Activated T-helper 1 cell treated with Interleukin-2 at 50 U/mL for 16 hours (primary cell): ENCODE measurements at places on chromosomes 6 and 20.

DNA sequence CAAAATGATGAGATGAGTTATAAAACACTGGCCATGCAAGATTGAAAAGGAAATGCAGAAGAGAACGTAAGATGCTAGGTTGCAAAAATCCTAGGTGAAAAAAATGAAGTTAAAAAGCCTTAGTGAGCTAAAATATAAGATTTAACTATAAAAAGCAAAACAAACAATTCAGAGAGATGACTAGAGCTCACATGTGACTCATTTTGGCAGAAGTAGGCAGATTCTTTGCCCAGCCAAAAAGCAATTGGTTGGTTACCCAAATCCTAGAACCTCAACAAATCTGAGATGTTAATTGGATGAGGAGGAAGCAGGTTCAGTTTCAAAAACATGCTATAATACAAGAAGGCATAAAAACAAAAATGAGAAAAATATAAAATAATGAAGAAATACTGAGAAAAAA is 249.1 kb downstream of the OGFRL1 start:
- no peak for DNase-seq

DNA sequence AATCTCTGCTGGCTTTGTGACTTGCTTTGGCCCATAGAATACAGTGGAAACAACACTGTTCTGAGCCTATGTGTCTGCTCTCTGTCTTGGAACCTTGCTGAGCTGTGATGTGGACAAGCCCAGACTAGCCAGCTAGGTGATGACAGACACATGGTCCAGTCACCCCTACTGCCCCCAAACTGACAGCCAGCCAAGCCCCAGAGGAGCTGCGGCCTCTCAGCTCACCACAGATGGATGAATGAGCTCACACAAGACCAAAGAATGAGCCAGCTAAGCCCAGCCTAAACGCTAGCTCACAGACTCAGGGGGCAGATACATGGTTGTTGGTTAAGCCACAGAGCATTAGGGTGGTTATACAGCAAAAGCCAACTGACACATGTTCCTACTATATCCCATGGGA is 4.1 kb downstream of the AARS2 start:
- DNase-seq: no peak

- no peak for DNase-seq
Measured at GRCh38 chr6:165732696-165733488, 69.9 kb upstream of the PDE10A start.

DNA sequence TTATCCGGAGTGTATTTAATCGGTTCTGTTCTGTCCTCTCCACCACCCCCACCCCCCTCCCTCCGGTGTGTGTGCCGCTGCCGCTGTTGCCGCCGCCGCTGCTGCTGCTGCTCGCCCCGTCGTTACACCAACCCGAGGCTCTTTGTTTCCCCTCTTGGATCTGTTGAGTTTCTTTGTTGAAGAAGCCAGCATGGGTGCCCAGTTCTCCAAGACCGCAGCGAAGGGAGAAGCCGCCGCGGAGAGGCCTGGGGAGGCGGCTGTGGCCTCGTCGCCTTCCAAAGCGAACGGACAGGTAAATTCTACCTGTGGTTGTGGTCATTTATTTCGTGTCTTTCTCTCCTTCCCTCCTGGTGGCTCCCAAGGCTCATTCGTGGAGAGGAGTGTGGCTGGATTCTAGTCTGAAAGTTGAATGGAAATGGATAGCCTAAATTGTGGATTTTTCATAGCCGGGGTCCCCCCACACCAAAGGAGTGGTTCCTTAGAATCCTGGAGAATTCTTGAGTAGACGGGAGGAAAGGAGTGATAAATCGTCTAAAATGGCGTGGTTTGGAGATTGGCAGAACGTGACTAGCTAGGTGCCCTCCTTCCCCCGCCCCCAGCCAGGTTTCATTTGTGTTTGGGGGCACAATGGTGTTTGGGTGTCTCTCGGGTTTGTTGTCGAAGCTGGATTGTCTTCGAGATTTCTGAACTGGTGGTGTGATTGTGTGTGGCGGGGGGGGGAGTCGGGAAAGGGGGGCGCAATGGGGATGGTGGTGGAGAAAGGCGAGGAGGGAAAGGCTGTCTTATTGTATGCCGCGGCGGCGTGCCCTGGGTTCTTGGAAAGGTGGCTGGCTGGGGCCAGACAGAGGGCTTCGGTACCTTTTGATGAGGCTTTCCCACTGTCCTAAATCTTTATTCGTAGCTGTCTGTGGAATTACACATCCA is 673 bp downstream of the MARCKS start:
- no peak for DNase-seq

DNA sequence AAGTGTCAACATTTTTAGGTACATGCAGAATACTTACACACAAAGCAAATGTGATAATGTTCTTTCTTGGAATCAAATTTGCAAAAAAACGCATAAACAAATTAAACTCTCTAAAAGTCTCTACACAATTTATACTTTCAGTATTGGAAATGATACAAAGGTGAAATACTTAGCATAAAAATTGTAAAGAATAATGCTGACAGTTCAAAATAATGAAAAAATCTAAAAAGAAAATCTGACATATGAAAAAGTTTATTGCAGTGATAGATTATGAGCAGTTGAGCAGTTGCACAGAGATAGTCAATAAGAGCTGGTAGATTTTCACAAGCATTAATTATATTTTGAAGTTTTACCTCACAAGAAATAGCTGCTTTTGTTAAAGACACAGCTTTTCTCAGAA is 1176.4 kb upstream of the EYS start:
- DNase-seq: no peak

- no peak for DNase-seq
Measured at GRCh38 chr6:101195588-101195987, 197.9 kb upstream of the GRIK2 start.

GRCh38 chr6:41694815-41695526 is 40.4 kb downstream of the TFEB start:
- no peak for DNase-seq

DNA sequence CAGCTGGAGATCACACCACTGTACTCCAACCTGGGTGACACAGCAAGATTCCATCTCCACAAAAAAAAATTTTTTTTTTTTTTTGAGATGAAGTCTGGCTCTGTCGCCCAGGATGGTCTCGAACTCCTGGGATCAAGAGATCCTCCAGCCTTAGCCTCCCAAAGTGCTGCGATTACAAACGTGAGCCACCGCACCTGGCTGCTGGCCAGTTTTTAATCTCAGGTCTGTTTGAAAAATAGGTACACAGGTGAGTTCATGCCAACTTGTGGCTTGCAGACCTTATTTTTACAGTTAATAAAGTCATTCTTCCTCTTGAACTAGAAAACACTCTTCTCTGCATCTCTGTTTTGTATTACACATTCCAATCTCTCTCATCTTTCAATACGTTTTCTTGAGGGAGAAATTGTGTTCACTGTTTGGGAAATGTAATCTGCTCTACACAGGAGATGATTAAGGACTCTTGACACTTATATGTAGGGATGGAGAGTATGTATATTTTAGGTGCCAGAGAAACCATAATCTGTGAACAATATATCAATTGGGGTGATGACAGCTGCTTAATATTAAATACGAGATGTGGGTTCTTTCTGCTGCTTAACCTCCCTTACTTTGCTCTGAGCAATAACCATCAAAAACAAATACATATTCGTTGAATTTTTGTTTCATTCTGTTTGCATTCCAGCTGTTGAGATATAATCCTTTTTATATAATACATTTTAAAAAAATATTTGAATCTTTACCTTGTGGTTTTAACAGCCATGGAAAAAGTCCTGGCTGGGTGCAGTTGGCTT is 17.7 kb upstream of the RIPOR3 start:
- no peak for DNase-seq

DNA sequence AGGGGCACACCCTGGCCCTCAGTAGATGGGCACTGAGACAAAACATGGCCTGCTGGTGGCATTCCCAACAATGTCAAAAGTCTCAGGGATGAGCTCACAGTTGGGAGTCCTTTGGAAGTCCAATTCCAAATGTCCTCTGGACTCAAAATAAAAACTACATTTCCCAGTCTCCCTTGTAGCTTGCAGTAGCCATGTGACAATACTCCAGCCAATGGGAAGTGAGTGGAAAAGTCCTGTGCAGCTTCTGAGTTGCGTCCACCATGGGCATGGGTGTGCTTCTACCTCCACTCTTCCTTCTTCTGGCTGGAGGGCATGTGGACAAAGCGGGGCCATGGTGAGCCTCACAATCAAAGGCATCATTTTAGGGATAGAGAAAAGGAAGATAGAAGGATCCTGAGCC is 5.8 kb upstream of the ADAM33 start:
- DNase-seq: no peak

GRCh38 chr20:24787621-24788020 is 161.4 kb upstream of the CST7 start:
- DNase-seq: no peak

DNA sequence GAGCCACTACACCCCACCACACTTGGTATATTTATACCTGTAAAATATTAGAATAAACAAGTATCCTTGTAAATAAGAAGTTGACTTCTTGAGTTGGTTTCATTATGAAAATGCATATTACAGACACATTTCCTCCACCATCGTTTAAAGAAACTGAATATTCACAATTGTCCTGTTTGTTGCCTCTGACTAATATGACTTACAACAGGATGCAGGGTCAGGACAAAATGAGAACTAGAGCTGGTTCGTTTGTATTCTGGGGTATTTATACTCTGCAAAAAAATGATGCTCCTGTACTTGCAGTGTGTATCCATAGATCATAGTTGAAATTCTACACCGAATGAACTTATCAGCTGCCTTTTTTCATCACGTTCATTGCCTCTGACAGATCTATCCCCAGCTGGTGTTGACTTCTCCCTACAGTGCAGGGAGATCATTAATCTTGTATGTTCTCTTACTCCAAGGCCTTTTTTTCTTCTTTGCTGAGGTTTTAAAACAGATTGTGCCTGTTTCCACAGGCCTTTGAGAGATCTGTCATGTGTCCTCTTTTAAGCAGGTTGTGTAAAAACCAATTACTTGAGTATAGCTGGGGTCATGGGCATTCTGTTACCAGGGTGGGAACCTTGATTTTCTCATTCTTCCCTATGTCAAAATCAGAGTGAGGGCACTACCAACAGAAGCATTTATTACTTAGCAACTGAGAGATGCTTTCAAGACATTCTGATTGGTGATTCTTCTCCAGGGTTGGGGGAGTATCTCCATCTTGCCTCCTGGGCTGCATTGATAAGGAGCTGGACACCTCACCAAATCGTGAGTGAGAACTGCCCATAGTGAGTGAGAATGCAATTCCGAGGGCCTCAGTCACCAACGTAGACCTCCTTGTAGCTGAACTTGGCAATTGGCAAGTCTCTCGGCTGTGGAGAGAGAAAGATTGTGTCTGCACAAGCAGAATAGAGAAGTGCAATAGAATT is 78.8 kb upstream of the CD83 start:
- DNase-seq: no peak

DNA sequence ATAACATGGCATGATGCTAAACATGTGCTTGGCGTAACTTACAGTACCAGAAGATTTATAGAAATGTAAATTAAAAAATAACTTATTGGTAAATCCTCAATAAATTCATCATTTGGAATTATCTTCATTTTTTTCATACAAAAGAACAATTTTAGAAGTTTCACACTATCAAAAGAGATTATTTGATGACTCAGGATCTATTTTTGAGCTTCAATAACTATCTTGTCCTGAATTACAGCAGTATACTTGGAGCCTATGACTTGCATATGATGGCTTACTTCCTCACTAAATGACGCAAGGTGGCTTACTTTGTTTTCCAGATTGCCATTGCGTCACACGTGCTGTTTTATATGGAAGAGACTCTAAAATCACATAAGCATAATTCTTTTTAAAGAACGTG is 49.2 kb downstream of the KHDRBS2 start:
- no peak for DNase-seq

GRCh38 chr6:142222022-142222421 is 75.0 kb downstream of the VTA1 start:
- no peak for DNase-seq

DNA sequence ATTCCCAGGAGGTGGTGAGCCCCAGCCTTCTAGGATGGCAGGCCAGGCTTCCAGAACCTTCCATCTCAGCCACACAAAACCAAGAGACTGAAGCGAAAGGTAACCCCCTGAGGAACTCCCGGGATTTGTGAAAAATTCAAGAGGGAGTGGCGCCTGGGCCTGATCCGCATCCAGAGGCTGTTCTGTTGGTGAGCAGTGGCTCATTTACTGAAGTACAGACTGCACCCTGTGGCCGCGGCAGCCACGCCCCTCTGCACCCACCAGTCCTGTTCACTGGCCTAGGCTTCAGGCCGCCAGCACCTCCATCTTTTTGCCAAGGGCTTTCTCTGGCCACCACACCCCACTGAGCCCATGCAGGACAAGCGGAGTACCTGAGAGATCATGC is 79.1 kb upstream of the PTPN1 start:
- DNase-seq: no peak

DNA sequence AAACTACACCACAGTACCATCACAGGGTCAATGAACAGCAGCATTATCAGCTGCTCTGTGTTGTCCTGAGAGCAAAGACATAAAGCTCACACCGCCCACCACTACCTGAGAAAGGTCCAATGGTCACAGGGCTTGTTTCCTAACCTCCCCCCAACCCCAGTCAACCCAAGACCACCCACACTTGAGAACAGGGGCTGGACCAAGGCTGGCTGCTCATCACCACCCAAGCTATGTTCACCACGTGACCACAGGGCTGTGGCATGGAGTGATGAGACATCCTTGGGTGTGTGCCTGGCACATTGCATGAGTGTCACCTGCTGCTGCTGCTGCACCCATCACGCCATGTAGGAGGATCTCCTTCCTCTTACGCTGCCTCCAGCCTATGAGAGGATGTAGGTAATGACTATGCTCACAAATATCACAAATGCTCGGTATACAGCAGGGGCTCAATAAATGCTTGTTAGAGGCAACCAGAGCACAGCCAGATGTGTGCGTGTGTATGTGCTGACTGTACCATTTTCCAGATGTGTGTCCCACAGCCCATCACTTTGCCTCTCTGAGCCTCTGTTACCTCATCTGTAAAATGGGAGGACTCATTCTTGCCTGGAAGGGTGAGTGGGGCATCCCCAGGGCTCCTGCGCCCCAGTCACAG is 23.3 kb upstream of the SIRPA start:
- no peak for DNase-seq

- no peak for DNase-seq
Measured at GRCh38 chr6:123830120-123830519, 26.5 kb downstream of the NKAIN2 start.

DNA sequence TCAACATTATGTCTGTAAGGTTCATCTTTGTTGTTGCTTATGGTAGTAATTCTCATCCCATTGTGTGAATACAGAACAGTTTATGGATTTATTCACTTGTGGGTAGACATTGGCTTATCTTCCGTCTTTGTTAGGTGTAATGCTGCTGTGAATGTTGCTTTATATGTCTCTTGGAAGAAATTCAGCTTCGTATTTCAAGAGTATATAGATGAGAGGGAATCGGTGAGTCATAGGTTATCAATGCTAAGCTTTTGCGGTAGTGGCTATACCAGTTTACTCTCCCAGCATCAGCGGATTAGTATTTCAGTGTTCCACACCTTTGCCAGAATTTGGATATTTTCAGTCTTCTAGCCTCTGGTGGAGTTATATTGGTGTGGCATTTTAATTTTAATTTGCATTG is 77.8 kb downstream of the ZFAND3 start:
- no peak for DNase-seq

DNA sequence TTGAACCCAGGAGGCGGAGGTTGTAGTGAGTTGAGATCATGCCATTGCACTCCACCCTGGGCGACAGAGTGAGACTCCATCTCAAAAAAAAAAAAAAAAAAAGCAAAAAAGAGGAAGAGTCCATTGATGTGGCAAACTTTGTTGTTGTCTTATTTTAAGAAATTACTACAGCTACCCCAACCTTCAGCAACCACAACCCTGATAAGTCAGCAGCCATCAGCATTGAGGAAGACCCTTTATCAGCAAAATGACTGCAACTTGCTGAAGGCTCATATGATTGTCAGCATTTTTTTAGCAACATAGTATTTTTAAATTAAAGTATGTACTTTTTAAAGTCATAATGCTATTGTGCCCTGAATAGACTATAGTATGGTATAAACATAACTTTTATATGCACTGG is 48.8 kb downstream of the ZFP64 start:
- no peak for DNase-seq
